Thyroid gland (tissue), 4 donors: ENCODE measurements at places on chromosomes 3 and 15.

DNA sequence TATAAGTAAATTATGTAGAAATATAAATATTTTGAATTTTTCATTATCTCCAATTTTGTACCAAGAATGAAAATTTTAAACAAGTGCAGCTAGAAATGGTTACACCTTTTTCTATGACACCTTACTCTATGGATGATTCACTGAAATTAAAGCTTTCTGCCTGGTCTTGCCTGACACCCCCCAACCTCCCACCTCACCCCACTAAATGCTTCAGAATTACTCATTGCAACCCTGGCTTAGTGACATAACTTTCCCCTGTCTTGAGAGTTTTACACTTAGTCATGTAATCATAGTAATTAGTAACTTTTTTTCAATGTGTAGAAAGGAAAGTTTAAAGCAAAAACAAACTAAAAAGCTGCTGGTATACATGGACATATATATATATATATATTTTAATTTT, 42.0 kb upstream of the MEIS2 start:
- no peak for DNase-seq
- no peak overlapping the region for H3K4me3 ChIP-seq
- no peak overlapping the region for H3K27ac ChIP-seq

GRCh38 chr3:37074178-37074577, 80.9 kb downstream of the MLH1 start:
- no peaks in the 10 kb centered on the region for H3K36me3 ChIP-seq
- H3K27me3 ChIP-seq, result no peaks in the 10 kb centered on the region
- no peaks in the 10 kb centered on the region for H3K4me1 ChIP-seq

- H3K4me1 ChIP-seq, result no peaks in the 10 kb centered on the region
- H3K36me3 ChIP-seq, result peaks cover 8% of the 10 kb centered on the region
- no peak overlapping the region for H3K4me3 ChIP-seq
- no peak for DNase-seq
- H3K27ac ChIP-seq, result no peak overlapping the region
These were observed 33.5 kb downstream of the UPK1B start for GRCh38 chr3:119206611-119207511.

GRCh38 chr3:183116025-183116614, 16.8 kb upstream of the MCCC1 start:
- H3K27me3 ChIP-seq, result no peaks in the 10 kb centered on the region
- H3K36me3 ChIP-seq, result no peaks in the 10 kb centered on the region
- no peak overlapping the region for H3K27ac ChIP-seq
- H3K4me1 ChIP-seq, result no peaks in the 10 kb centered on the region

DNA sequence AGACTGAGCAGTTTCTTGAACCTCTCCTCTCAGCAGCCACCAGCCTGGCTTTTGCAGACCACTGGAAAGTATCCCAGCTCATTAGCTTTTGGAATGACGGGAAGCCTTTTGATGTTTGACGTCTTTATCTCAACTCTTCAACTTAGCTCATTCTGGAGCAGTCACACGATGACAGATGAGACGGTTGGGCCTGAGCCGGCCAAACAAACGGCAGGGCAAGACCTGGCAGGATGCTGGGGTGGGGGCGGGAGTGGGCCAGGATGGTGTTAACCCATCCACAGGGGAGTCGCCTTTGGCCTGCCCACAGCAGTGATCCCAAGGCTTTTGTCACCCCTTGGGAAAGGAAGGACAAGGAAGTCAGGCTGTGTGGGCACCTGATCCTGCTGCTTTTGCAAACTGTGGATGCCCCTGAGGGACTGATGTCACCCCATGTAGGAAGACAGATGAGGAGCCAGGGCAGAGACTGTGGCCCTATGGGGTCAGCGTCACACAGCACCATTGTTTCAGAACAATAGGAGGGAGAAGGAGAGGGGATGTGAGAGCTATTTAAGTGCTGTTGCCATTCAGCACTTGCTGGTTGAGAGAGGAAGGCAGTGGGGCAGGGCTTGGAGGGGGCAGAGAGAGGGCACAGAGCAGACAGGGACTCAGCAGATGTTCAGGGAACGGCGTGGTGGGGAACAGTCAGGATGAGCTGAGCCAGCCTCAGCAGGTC, 121.9 kb upstream of the CTDSPL start:
- no peak overlapping the region for H3K27ac ChIP-seq
- peaks cover 7% of the 10 kb centered on the region for H3K4me1 ChIP-seq
- no peak overlapping the region for H3K4me3 ChIP-seq
- H3K27me3 ChIP-seq, result no peaks in the 10 kb centered on the region
- peak; percentile 6 for DNase-seq

- H3K4me3 ChIP-seq, result no peak overlapping the region
- H3K4me1 ChIP-seq, result peaks cover 4% of the 10 kb centered on the region
- H3K27me3 ChIP-seq, result no peaks in the 10 kb centered on the region
- DNase-seq, result no peak
- no peak overlapping the region for H3K27ac ChIP-seq
These were observed 66.2 kb downstream of the MCTP2 start for GRCh38 chr15:94297558-94297957.

GRCh38 chr15:77009646-77010311, 14.9 kb downstream of the PSTPIP1 start:
- H3K27me3 ChIP-seq, result no peaks in the 10 kb centered on the region
- H3K4me3 ChIP-seq, result no peak overlapping the region
- H3K4me1 ChIP-seq, result no peaks in the 10 kb centered on the region
- no peak overlapping the region for H3K27ac ChIP-seq

- no peak overlapping the region for H3K27ac ChIP-seq
- DNase-seq, result no peak
- H3K4me1 ChIP-seq, result peaks cover 13% of the 10 kb centered on the region
These were observed 9.7 kb upstream of the LARP6 start for GRCh38 chr15:70863450-70864218.

GRCh38 chr3:27200721-27201489, 168.3 kb downstream of the NEK10 start:
- H3K4me3 ChIP-seq, result no peak overlapping the region
- no peaks in the 10 kb centered on the region for H3K36me3 ChIP-seq
- H3K27ac ChIP-seq, result no peak overlapping the region
- no peak for DNase-seq
